Activated T-cell treated with anti-CD3 and anti-CD28 coated beads, Interleukin-2, amount 50 U/mL, for 1 hour (primary cell): ENCODE measurements at places on chromosomes 2 and 18.

GRCh38 chr2:41004700-41005099, 552.8 kb upstream of the SLC8A1 start:
- DNase-seq: no peak

GRCh38 chr2:12005886-12006681, 259.7 kb downstream of the LPIN1 start:
- peak; percentile 51 for DNase-seq

- DNase-seq: no peak
These were observed 57.0 kb downstream of the ZC3H8 start for GRCh38 chr2:112197868-112198267.

- DNase-seq: no peak
These were observed 180.9 kb downstream of the TRABD2A start for GRCh38 chr2:84700006-84700405.

GRCh38 chr2:229160180-229160579, 110.9 kb downstream of the PID1 start:
- no peak for DNase-seq

DNA sequence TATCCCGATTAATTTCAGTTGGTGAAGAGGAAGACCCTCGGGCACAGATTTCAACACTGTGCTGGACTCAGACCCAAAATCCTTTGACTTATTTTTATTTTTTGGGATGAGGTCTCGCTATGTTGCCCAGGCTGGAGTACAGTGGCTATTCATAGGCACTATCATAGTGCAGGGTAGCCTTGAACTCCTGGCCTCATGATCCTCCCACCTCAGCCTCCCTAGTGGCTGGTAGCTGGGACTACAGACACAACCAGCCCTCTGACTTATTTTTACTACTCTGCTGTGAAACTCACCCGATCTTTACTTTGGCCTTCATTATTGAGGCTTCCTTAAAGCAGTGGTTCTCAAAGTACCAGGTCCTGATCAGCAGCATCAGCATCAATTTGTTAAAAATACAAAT, 18.2 kb upstream of the ADAM17 start:
- no peak for DNase-seq

- no peak for DNase-seq
These were observed 27.2 kb downstream of the CROCC2 start for GRCh38 chr2:240933048-240933965.

- no peak for DNase-seq
These were observed 11.7 kb downstream of the CNDP1 start for GRCh38 chr18:74546007-74546406.

- no peak for DNase-seq
These were observed 140.4 kb upstream of the VRK2 start for GRCh38 chr2:57906152-57906732.

- DNase-seq: no peak
These were observed 68.9 kb upstream of the THOC1 start for GRCh38 chr18:336713-337112.

GRCh38 chr2:120551522-120551921, 184.1 kb upstream of the GLI2 start:
- no peak for DNase-seq

DNA sequence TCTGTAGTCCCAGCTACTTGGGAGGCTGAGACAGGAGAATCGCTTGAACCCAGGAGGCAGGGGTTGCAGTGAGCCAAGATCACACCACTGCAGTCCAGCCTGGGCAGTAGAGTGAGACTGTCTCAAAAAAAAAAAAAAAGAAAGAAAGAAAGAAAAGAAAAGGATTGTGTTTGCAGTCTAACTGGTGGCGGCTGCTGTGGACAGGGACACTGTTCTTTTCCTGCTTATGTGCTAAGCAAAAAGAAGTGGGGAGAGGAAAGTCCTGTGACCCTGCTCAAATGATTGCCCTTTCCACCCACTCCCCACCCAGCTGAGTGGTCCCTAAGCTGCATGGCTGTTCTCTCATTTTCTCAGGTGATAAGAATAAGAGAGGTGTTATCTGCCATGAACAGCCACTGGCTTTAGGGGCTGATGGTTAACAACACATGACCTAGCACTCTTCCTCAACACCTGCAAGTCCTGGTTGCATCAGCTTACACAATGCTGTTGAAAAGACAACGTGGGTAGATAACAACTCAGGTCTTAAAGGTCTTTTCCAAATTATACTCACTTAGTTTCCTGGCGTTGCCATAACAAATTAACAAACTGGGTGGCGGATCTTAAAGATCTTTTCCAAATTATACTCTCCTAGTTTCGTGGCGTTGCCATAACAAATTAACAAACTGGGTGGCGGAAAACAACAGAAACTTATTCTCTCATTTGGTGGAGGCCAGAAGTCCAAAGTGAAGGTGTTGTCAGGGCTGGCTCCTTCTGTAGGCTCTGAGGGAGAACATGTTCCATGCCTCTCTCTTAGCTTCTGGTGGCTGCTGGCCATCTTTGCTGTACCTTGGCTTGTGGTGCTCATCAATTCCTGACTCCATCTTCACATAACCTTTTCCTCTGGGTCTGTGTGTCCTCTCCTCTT, 90.3 kb upstream of the RTN4 start:
- DNase-seq: no peak

- no peak for DNase-seq
These were observed 99.0 kb downstream of the DYSF start for GRCh38 chr2:71552356-71552755.

GRCh38 chr2:197828464-197829135, 24.2 kb downstream of the PLCL1 start:
- no peak for DNase-seq

DNA sequence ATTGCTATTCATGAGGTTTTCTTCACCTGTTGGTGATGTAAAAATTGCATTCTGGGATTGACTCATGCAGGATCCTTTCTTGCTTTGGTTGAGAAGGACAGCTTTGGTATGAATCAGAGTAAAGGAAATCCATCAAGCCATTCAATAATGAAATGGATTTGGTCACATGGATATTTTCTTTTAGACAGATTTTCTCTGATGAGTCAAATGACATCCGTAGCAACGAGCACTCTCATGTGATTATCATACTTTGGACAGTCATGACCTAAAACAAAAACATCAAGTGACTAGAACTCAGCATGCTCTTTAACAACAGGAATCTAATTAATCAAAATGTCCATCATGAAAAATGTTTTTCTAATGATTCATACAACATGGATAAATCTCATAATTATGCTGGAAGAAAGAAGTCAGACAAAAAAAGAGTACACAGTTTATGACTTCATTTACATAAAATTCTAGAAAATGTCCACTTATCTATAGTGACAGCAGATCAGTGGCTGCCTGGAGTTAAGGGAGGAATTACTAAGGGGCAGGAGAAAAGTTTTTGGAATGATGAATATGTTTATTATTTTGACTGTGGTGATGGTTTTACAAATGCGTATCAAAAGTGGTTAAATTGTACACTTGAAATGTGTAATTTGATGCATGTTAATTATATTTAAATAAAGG, 30.7 kb downstream of the TRAK2 start:
- no peak for DNase-seq

DNA sequence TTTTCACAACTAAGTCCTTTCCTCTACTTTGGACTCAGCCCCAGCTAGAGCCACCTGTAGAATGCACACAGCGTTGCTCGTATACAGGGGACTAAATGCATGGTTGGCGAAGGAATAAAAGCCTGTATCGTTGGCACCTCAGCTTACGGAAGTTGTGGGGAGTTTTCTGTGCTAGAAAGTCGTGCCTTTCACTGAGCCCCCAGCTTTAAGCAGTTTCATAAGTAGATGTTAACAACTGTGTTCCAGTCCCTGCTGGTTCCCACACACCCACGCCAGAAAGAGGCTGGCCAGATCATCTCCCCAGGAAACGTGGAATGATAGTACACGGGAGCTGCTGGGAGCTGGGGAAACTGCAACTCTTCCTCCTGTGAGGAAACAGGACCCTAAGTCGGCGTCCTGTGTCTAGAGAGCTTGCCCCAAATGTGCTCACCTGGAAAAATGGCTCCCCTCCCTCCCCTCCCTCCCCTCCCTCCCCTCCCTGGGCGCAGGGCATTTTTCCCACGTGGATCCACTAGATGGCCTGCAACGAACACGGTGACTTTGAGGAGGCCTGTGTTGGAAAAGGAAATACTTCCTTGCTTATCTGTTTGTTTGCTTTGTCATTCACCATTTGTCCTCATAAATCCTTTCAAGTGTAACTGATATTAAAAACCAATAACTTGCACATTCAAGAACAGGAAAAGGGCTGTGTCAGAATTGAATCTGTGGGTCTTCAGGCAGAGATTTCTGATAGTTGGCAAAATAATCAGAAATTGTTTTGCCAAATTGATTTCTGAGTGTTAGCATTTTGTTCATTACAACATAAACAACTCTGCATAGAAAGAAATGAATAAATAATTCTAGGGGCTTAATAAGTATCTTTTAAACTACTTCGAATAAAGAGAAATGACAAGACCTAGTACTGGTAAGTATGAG, 43.9 kb upstream of the RFX8 start:
- DNase-seq: no peak

DNA sequence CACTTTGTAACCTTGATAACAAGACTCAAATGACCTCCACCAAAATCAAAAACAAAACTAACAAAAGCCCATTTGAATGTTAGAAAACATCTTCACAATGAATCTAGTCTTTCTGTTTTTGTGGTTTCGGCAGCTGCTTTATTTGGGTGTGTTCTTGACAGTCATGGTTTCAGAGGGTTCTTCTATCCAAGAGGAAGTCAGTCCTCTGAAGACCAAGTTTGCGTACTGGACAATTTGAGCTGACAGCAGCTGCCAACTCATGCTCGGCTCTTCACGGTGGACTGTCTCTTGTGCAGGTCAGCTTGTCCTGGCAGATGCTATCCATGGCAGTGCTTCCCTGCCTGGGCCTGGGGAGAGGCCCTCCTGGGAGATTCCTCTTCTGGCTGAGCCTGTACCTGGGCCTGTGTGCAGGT, 91.0 kb downstream of the TMEM17 start:
- no peak for DNase-seq

- no peak for DNase-seq
These were observed 11.5 kb downstream of the GCC2 start for GRCh38 chr2:108460345-108461037.

- no peak for DNase-seq
These were observed 256.4 kb downstream of the THSD7B start for GRCh38 chr2:137021763-137022162.

- no peak for DNase-seq
These were observed 229.4 kb downstream of the ZNF516 start for GRCh38 chr18:76265497-76266235.

- peak; percentile 46 for DNase-seq
These were observed 168.2 kb downstream of the FAM210A start for GRCh38 chr18:13558124-13558523.

DNA sequence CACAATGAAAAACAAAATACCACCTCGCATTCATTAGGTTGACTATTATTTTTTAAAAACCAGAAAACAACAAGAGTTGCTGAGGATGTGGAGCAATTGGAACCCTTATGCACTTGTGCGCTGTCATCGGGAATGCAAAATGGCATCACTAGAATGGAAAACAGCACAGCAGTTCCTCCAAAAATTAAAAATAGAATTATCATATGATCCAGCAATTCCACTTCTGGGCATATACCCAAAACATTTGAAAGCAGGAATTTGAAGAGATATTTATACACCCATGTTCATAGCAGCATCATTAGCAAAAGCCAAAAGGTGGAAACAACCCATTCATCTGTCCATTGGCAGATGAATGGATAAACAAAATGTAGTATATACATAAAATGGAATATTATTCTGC, 11.9 kb upstream of the NMUR1 start:
- DNase-seq: no peak
